ENCODE measurements at places on chromosomes 3 and 15.

- no peak for DNase-seq
Observed at GRCh38 chr3:173395073-173395411, 2.5 kb upstream of the NLGN1 start.

DNA sequence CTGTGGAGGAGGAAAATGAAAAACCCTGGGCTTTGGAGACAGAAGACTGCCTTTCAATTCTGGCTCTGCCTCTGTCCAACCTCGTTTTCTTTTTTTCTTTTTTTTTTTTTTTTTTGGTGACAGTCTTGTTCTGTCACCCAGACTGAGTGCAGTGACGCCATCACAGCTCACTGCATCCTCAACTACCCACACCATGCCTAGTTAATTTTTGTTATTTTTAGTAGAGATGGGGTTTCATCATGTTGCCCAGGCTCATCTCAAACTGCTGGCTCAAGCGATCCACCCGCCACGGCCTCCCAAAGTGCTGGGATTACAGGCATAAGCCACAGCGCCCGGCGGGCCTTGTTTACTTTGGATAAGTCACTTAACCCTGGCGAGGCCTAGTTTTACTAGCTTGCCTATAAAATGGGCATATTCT is 66.3 kb upstream of the SLC25A26 start:
- no peak for DNase-seq

GRCh38 chr3:86175051-86175536 is 815.9 kb downstream of the VGLL3 start:
- DNase-seq: no peak

DNA sequence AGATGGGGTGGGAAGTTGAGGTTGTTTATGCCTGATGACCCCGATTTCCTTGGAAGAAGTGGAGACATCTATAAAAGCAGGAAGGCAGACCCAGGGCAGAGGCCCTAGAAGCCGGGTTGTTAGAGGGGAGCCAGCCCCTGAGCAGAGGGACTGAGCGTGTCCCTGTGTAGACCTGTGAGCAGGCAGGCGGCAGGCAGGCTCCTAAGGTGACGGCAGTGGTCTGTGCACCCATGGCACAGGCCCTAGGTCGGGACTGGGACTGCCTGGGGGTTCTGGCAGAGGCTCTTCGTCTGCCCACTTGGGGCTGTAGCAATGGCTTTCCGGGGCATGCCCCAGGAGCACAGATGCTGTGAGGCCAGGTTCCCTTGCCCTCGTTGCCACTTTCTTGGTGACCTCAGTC is 9.9 kb downstream of the SEMA4B start:
- no peak for DNase-seq

DNA sequence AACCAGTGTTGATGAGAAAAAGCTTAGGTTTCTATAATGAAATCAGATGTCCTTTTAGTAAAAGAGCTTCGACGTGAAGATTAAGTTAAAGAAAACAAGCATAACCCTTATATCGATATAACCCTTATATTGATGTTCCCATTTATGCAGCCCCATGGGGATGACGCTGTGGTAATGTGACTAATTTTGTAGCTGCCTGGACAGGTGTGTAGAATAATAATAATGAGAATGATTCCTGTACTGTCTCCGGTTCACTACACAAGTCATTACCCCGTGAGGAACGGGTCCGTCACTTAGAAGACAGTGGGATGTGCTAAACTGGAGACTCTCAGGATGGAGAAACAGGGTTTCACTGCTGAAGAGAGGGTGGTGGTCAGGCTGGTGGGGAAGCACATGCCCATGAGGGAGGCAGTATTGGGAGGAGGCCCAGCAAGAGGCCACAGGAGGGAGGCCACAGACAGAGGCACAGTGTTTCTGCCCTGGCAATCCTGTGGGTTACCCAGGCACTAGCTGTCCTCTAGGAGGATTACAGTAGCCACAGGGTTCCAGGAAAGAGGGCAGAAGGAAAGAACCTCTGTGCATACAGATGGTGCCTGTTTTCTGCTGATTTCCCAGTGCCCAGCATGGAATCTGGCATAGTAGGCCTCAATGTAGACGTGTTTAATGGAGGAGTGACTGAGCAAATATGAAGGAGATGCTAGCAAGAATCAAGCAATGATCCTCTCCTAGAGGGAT is 191.1 kb upstream of the TSC22D2 start:
- DNase-seq: no peak

- no peak for DNase-seq
Observed at GRCh38 chr3:191492601-191493000, 31.6 kb downstream of the PYDC2 start.

GRCh38 chr3:151383956-151384355 is 597 bp downstream of the P2RY12 start:
- DNase-seq: no peak

- DNase-seq: no peak
Observed at GRCh38 chr15:26790118-26790517, 17.3 kb upstream of the GABRB3 start.

GRCh38 chr3:46119253-46119652 is 88.9 kb downstream of the CCR1 start:
- no peak for DNase-seq

DNA sequence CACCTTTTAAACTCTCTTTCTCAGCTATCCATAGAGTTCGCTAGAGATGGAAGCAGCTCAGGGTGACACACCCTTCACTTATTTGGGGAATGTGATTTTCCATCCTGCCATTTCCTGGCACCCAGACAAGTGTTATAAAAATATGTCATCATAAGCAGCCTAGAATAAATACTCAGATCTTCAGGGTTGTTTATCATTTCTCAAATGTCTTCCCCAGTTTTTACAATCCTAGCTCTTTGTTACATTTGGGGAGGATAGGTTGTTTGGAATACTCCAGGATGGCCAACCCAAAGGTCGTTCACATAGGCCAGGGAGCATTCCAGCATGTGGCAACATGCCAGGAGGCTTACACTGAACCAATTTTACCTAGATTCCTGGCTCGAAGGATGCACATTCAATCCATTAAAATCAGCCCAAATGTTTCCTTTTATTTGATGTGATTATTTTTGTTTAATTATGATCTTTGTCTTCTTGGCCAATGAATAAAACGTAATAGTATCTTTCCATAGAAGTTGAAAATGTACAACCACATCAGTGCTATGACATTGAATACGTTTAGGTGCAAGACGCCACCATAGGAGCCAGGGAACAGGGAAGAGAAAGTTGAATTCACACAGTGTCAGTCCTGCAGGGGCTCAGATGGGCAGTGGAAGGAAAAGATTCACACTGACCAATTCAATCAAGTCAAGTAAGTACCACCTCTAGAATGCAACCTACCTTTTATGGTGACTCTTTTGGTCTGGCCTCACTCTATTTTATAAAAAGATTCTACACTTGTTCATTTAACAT is 537.7 kb upstream of the MDFIC2 start:
- DNase-seq: no peak

DNA sequence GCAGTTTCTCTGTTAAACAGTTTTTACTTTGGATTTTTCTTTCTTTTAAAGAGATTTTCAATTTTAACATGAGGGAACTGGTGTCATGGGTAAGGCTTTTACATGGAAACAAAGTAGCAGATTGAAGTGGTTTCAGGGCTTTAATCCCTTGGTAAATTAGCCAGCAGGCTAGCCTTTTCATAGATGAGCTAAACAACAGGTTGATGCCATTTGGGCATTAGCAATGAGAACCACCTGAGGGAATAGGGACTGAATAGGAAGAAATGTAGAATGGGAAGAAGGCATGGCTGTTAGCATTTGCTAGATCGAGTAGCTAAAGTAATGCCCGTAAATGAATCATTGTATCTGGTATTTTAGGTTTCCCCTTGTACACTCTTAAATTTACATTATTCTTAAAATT is 165.5 kb upstream of the MLF1 start:
- DNase-seq: no peak

- DNase-seq: no peak
Observed at GRCh38 chr3:78140866-78141265, 1101.0 kb downstream of the ROBO2 start.

GRCh38 chr15:82894971-82895520 is 57.5 kb downstream of the HOMER2 start:
- DNase-seq: no peak

- DNase-seq: no peak
Observed at GRCh38 chr3:65240366-65240765, 552.6 kb upstream of the ADAMTS9 start.

- no peak for DNase-seq
Observed at GRCh38 chr15:50113187-50113505, 5.9 kb downstream of the ATP8B4 start.

DNA sequence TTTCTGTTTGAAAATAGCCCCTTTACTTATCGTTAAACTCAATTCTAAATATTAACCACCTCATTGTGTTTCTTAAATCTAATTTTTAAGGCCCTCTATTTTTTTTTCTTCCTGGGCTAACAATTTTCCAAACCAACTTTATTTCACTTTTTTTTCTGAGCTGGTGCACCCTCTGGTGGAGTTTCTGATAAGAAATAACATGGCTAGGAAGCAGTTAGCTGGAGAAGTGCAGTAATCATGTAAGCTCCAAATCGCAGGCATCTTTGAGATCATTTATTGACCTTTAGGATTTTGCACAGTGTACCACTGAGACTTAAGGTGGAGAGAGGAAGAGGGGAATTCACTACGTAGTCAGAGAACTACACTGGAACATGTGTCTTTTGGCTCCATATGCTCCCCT is 6.4 kb downstream of the TMEM207 start:
- no peak for DNase-seq

DNA sequence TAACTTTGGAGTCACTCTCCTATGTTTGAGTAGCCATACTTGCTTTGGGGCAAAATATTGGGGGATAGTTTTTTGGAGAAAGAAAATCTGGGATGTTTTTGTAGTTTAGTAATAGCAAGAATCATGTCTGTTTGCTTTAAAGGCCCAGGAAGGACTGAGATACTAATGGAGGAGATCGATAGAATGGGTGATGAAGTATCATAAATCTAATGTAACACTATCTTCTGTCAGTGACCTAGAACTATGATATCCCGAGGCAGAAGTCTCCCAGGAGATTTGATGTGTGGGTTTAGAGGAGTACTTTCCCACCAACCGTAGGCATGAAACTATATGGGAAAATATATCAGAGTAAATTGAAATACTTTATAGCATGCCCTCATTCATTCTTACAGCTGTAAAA is 21.0 kb upstream of the NFKBIZ start:
- no peak for DNase-seq

GRCh38 chr15:38555686-38556334 is 8.8 kb downstream of the RASGRP1 start:
- peak; percentile 37 for DNase-seq

- DNase-seq: no peak
Observed at GRCh38 chr15:57189466-57189865, 186.8 kb upstream of the CGNL1 start.

DNA sequence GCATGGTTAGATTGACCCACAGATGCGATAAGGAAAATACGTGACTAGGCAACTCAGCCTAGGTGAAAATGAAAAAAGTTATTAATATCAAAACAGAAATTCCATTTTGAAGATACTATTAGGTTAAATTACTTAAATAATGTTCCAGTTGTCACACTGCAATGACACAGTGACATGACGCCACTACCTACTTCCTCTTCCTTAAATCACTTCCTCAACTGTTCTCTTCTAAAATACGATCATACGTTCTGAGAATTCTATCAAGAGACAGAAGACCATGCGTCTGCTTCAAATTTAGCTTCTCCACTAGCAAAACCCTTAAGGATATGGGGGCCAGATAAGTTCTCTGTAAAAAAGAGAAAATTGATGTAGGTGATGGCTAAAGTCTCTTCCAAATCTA is 18.2 kb downstream of the CMTM6 start:
- no peak for DNase-seq

DNA sequence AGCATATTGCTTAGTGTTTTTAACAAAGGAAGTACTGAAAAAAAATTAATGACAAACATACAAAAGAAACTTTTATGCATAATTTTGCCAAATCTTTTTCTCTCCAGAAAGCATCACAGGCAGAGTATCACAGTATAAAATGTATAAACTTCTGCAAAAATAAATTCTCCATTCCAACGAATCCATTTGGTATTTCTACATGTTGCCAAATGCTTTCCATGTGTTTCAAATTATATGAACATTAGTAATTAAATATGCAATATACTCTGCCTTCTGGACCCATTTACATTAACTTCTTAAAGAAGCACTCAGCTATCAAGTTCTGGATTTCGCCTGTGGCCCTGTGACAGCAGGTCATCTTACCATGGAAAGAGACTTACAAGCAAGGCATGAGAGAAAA is 189.1 kb upstream of the ALCAM start:
- no peak for DNase-seq

GRCh38 chr15:101137312-101137940 is 114.4 kb downstream of the CHSY1 start:
- DNase-seq: no peak

- no peak for DNase-seq
Observed at GRCh38 chr3:146889626-146890025, 284.5 kb upstream of the PLSCR5 start.

DNA sequence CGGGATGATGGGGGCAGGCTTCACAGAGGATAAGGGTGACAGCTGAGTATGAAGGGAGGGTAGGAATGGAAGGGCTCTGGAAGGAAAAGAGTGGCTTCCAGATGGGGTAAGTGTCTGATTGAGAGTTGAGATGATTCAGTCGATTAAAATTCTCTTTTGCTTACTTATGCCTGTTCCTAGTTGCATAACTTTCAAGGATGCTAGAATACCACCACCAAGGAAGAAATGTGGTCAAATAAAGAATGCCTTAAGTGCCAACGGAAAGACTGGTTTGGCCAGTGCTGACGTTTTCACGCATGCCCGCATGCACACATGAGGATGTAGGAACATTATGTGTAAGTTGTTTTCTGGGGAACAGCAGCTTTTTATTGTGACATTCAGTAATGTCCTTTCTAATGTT is 263.4 kb upstream of the WNT5A start:
- DNase-seq: no peak

GRCh38 chr3:23874359-23875112 is 42.3 kb downstream of the NKIRAS1 start:
- no peak for DNase-seq

- DNase-seq: no peak
Observed at GRCh38 chr15:90610190-90610589, 80.5 kb downstream of the CRTC3 start.

- no peak for DNase-seq
Observed at GRCh38 chr3:71378509-71378908, 205.0 kb downstream of the FOXP1 start.

GRCh38 chr3:191987831-191988350 is 526.9 kb downstream of the PYDC2 start:
- DNase-seq: no peak

DNA sequence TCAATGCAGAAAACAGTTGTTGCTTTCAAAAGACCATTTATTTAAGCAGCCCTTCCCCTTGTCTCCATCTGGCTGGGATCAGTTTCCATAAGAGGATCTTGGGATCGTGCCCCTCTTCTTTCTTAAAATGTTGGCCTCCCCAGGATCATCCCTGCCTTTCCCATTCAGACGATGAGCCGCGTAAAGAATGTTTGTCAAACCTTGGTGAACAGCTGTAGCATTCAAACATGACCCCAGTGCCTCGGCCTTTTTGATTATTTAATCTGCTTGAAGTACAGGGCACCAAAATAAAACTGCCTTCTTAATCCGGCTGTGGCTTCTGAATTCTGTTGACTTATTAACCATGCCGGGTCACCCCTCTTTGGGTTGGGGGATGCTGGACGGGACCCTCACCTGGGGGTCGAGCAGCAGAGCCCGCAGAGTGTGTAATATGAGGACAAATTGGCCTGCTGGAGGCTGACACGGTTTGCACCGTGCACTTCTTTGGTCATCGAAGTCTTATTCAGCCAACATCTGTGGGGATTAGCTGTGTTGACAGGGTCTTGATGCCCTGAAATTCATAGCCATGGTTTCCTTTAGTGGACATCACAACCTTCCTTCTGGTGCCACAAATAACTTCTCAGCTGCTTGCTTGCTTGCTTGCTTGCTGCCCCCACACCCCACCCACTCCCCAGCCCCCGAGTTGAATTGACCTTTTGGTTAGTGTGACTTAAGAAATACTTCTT is at the start of gene LRTM1:
LRTM1 (minus strand) TSS at position 14 of the 725 bp plus-strand sequence. CDS start 148 bp downstream, outside the sequence.
- DNase-seq: no peak

All from urinary bladder (tissue), 4 donors.